ENCODE measurements at places on chromosomes 3 and 15.

GRCh38 chr3:71069797-71070196 is 513.7 kb downstream of the FOXP1 start:
- DNase-seq: peak; percentile 20

DNA sequence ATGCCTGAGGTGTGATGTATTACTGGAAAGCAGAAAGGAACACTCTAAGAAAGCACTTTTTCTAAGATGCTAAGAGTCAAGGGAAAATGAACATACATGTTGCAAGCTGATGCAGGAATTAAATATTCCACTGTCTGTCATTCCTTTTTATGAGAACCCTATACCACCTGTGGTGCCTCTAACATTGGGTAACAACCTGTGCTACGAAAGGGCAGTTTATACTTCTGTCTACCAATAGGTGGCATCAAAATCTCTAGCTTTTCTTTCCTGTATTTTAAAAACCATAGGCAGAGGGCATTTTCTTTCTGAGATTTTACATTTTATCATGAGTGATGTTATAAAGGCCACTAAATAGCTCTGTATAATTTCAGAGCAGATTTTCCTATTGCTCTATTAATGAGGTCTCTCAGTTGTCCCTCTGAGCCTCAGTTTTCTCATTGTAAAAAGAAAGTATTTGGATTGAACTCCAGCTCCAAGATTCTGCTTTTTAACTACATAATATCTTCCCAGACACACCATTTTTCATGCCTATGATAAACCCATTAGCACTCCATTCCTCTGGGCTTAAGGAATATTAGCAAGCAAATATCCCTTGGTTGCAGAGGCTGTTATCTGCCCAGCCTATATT is 3.5 kb upstream of the CPNE4 start:
- no peak for DNase-seq

DNA sequence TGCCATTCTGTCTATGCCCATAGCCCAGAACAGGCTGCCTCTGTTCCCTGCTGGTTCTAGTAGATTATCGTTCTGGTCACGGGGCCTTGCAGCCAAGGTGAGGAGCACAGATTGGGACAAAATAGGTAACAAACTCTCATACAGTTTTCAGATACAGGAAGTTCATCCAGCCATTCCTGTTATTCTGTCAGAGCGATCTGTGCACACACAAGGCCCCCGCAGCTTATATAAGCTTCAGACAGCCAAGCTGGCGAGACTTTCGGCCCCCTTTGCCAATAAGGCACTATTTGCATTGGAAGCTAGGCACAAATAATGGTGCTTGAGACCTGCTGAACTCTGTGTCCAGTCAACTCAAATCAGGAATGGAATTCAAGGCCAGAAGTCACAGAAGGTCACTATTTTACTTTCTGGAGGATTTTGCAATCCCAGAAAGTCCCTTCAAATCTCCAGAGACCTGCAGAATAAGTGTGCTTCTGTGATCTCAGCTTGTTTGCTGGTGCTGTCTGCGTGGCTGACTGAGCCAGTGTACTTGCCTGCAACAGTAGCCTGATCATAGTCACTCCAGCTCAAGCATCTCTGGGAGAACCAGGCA is 69.4 kb downstream of the BFSP2 start:
- no peak for DNase-seq

DNA sequence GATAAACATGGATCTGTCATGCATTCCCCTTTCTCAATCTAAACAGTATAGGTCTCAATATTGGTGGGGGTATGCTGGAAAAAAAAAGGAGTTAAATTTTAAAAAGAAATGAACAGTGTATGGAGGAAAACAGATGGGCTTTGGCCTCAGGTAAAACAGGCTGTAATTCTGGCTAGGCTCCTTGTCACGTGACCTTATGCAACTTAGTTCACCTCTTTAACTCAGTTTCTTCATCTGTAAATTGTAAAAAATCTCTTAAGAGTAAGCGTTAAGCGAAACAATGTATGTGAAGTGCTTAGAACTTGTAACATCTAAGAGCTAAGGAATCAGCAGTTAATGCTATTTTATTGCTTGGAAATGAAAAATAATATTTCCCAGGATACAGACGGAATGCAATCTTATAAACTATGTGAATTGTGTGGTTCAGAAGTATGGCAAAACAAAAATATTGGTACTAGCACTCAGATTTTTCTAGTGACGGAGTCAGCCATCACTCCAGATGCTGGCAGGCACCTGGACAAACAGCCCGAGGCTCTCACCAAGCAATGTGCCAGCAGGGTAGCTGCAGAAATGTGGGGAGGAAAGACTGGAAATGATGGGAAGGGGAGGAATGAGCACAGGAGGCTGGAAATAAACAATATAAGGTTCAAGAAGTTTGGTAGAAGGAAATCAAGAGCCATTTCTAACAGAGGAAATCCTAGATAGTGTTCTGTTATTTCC is 172.8 kb downstream of the USP13 start:
- DNase-seq: no peak
